ENCODE measurements at places on chromosomes 4 and X.

- no peak for DNase-seq
These were observed 18.0 kb upstream of the TMEM131L start for GRCh38 chr4:153448003-153448731.

GRCh38 chrX:45497290-45497689 is 296.6 kb upstream of the DIPK2B start:
- DNase-seq = no peak

DNA sequence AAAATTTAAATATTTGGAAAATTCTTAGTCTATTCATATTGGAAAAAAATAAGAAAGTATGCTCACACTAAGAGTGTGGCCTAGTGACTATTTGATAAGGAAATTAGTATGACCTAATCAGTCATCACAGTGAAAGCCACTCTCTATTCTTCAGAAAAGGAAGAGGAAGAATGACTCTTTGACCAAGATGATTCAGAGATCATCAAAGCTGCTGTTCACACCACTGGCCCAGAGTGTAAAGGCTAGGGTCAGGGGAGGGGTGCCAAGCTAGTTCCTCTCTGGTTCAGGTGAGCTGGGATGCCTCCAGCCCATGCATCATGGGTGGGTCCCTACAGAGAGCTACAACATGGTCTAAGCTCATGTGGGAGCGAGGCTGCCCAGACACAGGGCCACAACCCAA is 396.9 kb upstream of the NDST3 start:
- no peak for DNase-seq

DNA sequence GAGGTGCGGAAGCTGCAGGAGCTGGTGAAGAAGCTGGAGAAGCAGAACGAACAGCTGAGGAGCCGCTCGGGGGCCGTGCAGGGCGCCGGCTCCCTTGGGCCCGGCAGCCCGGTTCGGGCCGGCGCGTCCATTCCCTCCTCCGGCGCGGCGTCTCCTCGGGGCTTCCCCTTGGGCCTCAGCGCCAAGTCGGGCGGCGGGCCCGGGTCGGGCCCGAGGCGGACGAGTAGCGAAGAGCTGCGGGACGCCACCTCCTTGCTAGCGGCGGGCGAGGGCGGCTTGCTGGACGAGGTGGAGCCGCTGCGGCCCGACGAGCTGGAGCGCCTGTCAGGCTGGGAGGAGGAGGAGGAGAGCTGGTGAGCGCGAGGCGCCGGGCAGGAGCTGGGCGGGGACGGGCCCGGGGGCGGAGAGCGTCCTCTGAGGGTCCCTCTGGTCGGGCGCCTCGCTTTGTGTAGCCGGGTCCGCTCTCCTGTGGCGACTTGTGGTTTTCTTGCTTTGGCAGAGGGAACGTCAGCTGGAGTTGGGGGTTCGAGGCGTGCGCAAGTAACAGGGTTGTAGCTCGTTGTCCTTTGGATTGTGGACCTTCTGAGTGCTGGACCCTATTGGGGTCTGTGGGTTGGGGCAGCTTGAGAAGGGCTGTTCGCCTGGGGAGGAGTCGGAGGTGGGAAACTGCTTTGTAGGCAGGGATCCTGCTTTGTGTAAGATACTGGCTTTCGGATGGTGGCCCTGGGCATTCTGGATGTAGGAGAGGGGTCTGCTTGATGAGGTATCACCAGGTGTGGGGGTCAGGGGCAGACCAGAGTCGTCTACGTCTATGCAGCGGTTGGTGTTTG is 662 bp downstream of the SLAIN2 start:
- peak; percentile 30 for DNase-seq

- DNase-seq = no peak
These were observed 183.5 kb upstream of the FSTL5 start for GRCh38 chr4:162347156-162347841.

DNA sequence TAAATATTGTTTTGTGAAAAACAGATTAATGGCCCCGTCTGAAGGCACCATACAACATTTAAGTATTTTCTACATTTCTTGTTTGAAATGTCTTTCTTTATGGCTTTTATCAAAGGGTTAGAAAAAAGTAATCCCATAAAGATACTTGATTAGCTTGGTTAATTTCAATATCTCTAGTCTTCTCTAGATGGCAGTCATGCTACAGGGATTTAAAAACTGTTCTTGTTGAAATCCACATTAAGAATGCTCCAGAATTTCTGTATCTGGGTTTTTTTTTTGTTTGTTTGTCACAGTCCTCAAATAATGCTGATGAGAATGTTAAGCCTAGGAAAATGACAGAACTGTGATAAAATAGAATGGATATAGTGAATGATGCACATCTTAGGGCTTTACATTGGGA is 109.0 kb upstream of the AADAT start:
- no peak for DNase-seq

GRCh38 chrX:131032354-131033230 is 25.6 kb upstream of the ARHGAP36 start:
- no peak for DNase-seq

DNA sequence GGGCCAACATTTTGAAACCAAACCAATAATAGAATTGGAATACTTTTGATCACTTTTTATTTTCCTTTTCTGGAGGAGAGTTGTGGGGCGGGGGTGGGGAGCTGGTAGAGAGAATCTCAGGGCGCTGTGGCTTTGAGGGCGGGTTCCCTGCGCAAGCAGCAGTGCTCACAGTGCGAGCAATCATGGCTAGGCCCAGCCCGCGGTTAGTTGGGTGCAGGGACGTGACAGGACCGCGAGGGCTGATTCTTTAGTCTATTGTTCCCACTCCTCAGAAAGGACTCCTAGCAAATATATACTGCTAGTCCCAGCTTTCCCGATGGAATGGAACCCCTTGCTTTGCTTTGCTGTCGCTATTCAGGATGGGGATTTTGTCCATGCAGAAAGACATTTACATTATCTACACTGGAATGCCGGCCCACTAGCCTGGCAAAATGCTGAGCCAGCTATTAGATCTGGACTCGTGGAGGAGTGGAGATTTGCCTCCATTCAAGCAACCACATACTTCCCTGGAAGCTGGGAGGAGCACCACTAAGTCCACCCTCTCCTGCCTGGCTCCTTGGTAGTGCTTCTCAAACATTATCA is 23.9 kb upstream of the APLN start:
- DNase-seq = no peak

- no peak for DNase-seq
These were observed 31.0 kb downstream of the FRYL start for GRCh38 chr4:48748949-48749596.

GRCh38 chr4:168743131-168743530 is 246.3 kb downstream of the PALLD start:
- no peak for DNase-seq

GRCh38 chrX:113001836-113002235 is 161.2 kb upstream of the AMOT start:
- no peak for DNase-seq

- DNase-seq = no peak
These were observed 110.5 kb downstream of the ANXA3 start for GRCh38 chr4:78661921-78662521.

GRCh38 chr4:140326395-140326993 is 47.0 kb upstream of the SCOC start:
- no peak for DNase-seq

DNA sequence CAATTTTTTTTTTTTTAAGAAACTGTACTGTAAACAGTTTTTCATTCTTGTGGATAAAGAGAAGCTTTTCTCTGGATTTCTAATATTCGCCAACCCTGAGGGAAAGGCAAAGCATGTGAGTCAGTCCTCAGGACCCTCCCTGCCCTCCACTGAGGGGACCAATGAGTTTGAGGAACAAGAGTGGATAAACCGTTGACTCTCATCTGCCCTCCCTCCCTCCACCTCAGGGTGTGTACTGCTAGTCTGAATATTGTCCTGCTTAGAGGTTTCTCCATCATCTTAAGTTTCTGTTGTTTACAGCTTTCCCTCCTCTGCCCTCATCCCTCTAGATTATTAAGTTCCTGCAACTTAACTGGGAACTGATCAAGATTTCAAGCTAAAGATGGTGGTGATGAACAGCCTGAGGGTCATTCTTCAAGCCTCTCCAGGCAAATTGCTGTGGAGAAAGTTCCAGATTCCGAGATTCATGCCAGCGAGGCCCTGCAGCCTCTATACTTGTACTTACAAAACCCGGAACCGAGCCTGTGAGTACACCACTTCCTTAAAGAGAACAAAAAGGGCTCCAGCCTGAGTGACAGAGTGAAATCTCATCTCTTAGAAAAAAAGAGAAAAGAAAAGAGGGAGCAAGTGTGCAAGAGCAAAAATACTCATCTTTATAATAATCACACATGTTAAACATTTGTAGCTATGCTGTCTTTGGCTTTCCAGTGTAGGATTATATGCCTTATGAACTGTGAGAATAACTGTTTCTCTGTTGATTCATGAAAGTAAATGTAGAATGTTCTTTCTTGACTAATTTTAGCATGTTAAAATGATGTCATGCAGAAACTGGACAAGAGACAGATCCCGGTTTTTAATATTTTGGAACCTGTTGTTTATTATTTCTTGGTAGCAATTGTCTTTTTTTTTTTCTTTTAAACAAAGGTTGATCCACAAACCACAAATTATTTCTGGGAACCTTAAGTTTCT is 11.9 kb downstream of the CA5B start:
- no peak for DNase-seq

- no peak for DNase-seq
These were observed 52.0 kb downstream of the SEC24D start for GRCh38 chr4:118783887-118784286.

DNA sequence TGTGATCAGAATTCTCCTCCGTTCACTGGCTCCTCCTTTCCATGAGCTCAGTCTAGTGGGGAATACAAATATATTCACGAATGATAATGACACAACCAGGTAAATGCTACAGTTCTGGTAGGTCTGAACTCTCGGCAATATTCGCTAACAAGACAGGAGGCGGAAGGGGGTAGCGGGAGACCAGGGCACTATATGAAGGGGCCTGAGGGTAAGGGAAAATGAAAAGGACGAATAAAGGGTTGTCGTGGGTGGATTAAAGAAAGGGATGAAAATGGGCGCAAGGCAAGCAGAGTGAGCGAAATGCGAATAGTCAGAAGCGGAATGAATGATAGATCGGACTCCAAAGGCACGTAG is 743 bp downstream of the NKAP start:
- no peak for DNase-seq

DNA sequence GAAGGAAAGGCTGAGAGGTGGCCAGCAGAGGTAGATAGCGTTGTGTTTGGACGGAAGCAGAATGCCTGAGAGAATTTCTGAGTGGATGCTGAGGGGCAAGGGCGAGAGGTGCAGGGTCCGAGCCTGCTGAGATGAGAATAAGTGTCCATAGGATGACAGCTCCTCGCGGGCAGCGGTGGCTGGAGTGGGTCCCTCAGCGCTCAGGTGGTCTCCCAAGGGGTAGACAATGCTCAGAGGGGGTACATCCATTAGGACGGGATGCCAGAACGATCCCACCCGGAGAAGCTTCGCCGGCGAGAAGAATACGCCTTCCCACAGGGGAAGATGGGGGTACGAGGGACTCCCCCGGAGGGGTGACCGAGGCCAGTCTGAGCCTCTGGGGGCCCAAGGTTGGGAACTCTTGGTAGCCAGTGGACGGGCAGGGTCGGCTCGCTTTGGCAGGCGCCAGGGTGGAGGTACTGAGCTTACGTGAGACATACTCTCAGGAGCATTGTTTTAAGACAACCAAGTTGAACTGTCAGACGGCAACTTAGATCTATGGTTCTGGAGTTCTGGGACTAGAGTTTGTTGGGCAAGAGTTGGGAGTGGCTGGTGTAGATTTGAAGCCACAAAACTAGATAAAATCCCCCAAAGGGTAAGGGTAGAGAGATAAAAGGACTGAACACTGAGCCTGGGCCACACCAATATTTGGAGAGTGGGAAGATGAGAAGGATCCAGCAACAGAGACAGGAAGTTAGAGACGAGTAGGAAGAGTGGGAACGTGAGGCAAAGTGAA is 15.8 kb downstream of the BRCC3 start:
- DNase-seq = no peak

DNA sequence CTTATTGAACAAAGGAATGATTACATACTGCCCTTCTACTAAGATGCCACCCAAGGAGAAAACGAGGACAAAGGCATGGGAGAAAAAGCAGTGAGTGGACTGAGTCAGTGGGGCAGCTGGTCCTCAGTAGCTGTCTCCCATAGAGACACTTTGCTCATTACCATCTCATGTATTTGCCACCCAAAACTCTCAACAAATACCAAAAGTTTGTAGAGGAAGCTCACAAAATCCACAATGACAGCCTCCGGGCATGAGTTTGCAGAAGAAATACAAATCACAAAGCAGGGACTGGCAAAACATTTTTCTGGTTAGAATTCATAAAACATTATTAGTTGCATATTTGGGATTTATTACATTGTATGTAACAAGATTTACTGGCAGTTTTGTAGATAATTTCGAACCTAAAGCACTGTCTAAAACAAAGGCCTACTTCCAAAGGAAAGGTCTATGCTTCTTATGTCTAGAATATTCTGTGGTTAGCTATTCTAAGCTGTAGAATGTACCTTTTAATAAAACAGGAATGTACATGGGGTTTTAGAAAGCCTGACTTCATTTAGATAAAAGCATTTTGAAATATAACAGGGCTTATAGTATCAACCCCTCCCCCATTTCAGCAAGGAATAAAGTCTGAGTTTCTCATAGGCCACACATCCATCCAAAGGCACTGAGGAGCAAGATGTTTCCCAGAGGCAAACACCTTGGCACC is 17.7 kb downstream of the PCDH18 start:
- DNase-seq = no peak

DNA sequence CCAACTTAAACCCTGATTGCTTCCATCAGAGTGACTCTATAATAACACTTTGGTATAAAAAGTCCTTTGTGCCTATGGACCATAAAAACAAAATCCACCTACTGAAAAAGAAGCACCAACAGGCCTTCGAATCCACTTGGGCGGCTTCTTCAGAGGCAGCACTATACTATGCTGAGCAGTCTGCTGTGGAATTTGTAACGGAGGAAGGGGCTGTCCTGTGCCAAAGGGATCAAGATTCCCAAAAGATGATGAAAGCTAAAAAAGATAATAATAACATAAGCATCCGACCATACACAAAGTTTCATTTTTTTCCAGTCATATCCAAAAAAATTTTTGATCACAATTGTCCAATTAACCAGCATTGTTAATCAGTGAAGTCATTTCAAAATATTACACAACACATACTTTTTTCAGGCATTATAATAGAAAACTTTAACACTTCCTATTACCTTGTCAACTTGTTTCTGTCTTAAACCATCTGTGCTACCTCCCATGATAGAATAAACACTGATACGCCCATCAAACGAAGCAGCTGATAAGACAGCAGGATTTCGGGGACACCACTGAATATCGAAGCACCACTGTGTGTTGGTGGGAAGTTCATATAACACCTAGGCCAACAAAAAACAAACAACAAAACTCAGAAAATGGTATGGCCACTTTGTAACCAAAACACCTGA is 24.1 kb downstream of the SEC31A start:
- no peak for DNase-seq

- DNase-seq = no peak
These were observed 38.4 kb downstream of the GPRIN3 start for GRCh38 chr4:89269121-89269666.

- DNase-seq = no peak
These were observed 66.0 kb downstream of the FBXO8 start for GRCh38 chr4:174217273-174218126.

GRCh38 chr4:175635546-175635945 is 176.5 kb downstream of the GPM6A start:
- DNase-seq = no peak

GRCh38 chrX:74370487-74370886 is 50.8 kb upstream of the SLC16A2 start:
- no peak for DNase-seq

GRCh38 chrX:155048977-155049619 is 21.8 kb downstream of the CMC4 start:
- no peak for DNase-seq

- DNase-seq = no peak
These were observed 21.9 kb upstream of the SPON2 start for GRCh38 chr4:1194010-1194900.

GRCh38 chrX:3577551-3577950 is 135.9 kb downstream of the PRKX start:
- DNase-seq = no peak

Data from stimulated activated CD8-positive, alpha-beta memory T cell treated with anti-CD3 and anti-CD28 coated beads, Interleukin-12 subunit alpha, Interleukin-12 subunit beta, amount 100 ng/mL, for 4 hours (primary cell).